AML-193 (cell line): ENCODE measurements at places on chromosomes 12 and 14.

DNA sequence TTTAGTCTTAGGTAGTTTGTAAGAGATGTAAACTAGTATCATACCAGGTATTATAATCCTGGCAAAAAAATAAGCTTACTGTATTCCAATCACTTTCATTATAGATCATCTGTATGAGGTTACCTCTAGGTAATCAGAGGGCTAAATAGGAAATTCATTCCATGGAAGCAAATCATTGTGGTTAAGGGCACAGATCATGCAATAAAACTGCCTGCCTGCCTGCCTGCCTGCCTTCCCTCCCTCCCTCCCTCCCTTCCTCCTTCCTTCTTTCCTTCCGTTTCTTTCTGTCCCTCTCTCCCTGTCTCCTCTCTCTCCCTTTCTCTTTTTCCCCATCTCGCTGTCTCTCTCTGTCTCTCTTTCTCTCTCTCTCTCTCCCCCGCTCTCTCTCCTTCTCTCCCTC, 3.2 kb upstream of the CLEC9A start:
- peak; percentile 69 for DNase-seq

GRCh38 chr12:94855853-94856252, 147.6 kb downstream of the NDUFA12 start:
- no peak for DNase-seq

- no peak for DNase-seq
These were observed 43.8 kb downstream of the RESF1 start for GRCh38 chr12:32002848-32003493.

DNA sequence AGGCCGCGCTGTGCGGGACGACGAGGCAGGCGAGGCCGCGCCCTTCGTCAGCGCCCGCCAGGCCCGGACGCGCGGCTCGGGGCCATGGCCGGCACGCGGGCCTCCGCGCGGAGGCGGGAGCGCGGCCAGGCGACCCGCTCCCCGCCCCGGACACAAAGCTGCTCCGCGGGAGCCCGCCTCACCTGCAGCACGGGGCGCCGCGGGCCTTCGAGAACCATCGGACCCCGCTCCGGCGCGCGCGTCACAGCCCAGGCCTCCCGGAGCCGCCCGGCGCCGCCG, 342 bp downstream of the DICER1 start:
- DNase-seq = no peak

DNA sequence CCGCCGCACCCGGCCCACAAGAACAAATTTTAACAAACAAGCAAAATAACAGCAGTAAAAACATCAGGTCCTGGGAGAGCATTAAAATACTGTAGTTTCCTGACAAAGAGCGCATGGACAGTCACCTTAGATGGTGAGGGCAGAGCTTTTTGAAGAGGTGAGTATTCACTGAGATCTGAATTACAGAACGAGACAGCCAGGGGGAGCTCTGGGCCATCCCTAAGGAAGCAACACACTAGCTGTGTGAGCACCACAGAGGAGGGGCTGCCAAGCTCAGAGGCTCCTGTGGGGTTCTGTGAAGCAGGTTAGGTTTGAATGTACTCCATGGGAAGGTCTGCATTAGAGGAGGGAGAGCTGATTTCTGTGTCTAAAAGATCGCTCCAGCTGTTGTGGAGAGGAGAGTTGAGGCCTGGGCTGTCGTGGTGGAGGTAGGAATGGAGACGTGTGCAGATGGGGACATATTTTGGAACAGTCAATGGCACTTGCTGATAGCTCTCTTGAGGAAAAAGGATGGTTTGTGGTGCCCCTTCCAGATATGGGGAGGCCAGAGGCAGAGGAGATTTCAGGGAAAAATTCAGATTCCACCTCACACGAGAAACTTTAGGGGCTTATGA, 72.9 kb downstream of the TRAFD1 start:
- peak; percentile 47 for DNase-seq
